ENCODE measurements at places on chromosomes 2 and 18.

GRCh38 chr2:229882583-229882982 lies 39.2 kb downstream of the TRIP12 start:
- DNase-seq = no peak

DNA sequence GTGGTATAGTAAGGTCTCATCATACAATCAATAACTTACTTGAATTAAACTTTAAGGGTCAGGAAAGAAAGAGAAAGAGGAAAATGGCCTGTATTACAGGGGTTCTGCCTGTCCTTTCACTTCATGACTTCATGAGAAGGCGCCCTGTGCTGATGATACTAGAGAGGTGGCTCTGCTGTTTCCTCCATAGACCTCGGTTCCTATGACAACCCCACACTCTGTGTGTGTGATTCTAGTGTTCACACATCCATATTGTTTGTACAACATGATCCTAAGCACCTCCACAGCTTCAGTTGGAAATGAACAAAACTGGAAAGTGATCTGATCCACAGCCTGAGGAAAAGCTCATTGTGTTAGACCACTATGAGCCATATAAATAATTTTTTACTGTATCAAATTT lies 7.0 kb upstream of the REEP1 start:
- DNase-seq = no peak

DNA sequence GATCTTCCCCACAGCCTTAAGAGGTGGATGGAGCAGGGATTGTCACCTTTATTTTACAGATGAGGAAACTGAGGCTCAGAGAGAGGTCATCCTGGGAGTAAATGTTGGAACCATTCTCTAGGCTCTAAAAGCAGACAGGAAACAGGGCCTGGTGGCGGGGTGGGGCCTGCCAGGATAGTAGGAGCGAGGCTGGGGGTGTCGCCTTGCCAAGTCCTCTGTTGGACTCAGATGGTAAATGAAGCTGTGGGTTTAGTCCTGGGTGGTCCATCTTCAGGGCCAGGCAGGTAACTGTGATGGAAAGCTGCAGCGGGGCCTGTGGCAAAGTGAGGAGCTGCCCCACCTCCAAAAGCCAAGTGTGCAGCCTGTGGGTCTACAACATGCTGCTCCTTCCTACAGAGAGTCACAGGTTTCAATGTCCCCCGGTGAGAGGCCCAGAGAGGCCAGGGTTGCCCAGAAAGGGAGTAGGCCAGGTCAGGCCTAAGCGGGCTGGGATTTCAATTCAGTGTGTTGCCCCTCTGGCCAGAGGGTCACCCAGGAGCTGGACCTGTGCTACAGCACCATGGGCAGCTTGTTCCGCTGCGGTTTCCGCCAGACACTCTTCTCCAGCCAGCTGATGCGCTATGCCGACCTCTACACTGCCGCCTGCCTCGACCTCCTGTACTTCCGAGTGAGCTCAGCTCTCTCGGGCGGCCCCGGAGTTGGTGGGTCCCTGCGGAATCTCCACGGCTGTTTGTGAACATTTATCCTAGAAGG lies 6.6 kb downstream of the NT5DC4 start:
- DNase-seq = no peak

GRCh38 chr18:52822160-52822559 lies 482.2 kb downstream of the DCC start:
- no peak for DNase-seq

DNA sequence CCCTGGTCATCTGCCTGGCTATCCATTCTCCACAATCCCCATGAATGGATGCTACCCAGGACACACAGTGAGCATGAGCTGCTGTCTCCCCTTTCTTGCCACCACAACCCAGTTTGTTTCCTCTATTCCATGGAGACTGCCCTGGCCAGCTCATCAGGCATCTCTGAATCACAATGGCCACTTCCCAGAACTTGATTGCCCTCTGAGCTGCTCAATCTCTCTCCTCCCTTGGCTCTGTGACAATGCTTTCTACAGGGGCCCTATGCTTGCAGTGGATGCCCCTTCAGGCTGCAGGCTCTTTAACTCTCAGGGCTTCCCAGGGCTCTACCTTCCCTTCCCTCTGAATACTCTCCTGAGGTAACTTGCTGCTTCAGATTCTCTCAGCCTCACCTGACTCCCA lies 14.4 kb upstream of the SLC4A5 start:
- no peak for DNase-seq

DNA sequence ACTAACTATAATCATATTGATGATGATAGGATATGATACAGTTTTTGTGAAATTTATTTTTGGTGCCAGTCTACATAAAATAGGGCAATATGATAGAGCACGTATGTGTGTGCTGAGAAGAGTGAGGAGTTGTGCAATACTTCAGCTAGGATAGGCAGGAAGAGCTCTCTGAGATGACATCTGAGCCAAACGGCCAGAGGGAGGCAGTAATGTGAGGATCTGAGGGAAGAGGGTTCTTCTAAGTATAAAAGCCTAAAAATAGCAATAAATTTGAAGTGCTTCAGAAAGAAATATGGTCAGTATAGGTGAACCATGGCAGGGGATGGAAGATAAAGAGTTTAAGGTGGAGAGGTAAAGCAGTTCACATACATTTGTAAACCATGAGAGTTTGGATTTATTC lies 102.5 kb downstream of the OLA1 start:
- no peak for DNase-seq

GRCh38 chr2:65545837-65546805 lies 113.7 kb upstream of the SPRED2 start:
- no peak for DNase-seq

DNA sequence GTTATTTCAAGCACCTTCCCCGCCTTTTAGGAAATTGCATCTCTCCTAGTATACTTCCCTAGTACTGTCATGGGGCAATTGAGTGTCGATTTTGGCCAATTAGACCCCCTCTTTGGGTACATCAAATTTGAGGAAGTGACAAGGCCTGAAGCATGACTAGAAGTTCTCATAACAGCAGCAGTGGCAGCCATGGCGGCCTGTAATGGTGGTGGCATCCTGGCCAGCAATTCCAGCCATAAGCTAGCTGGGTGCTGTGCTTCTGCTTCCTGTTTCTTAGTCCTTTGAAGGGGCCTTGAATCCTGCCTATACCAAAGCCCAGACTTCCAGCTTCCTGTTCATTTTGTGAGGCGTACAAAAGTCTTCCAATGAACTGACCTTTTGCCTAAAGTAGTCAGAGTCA lies 523.1 kb downstream of the PLCL1 start:
- no peak for DNase-seq

DNA sequence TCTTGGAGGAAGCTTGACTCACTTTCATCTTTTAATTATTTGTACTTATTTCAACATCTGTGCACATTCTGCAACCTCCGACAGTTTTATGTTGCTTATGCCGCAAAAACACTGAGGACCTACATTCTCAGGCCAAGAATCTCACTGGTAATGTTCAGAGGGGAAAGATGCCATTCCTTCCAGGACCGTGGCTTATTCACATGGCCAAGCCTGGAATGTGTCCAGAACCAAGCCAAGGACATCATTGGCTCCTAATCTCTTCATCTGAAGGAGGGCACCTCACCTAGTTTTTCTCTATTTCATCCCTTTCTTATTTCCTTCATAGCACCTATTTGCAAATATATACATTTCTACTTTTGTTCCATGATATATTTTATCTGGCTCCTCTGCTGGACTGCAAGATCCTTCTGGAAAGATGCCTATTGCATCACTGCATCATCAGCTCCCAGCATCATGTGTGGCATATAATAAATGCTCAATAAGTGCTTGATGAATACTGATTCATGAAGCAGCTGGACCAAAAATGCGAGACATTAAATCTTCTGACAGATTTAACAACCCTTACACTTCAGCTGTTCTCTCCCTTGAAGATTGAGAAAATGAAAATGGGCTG lies 377.1 kb downstream of the TNS1 start:
- DNase-seq = no peak

DNA sequence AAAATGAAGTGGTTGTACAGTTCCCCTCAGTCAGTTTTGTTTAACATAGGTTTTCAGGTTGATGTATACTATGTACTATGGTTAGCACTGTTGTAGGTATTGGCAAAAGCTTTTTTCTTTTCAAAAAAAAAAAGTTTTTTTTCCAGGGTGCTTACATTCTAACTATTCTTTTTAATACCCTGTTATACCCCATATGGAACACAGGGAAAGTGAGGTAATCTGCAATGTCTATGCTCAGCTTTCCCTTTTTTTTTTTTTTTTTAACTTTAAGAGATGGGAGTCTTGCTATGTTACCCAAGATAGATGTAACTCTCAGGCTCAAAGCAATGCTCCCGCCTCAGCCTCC lies 590 bp upstream of the CCDC138 start:
- no peak for DNase-seq

DNA sequence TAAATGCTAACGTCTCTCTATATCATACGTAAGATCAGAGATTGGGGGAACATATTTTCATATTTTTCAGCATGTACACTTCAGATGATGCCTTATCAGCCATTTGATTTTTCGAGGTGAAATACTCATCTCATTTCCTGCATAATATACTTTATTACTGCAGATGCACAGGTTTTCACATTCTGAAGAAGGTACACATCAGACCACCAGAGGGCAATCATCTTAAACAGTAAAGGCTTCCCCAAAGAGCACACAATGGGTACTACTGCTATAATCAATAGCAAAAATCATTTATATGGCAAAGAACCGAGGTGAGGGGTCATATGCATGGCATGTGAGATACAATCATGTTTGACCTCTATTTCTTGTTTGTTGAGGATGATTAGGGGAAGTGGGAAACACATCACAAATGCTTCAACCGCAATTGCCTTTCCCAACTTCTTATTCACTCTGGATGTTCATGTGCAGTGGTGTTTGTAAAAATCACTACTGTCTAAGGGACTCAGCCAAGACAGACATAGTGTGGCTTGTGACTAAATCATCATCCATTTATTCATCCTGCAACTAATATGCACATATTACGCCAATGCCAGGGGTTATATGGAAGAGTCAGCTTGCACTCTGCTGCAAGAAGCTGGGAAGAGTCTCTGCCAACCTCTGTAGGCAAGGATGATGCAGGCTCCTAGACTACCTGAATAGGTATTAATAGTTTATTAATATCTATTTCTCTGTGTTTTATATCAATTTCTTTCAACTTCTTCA lies 118.7 kb downstream of the EPB41L3 start:
- DNase-seq = no peak

DNA sequence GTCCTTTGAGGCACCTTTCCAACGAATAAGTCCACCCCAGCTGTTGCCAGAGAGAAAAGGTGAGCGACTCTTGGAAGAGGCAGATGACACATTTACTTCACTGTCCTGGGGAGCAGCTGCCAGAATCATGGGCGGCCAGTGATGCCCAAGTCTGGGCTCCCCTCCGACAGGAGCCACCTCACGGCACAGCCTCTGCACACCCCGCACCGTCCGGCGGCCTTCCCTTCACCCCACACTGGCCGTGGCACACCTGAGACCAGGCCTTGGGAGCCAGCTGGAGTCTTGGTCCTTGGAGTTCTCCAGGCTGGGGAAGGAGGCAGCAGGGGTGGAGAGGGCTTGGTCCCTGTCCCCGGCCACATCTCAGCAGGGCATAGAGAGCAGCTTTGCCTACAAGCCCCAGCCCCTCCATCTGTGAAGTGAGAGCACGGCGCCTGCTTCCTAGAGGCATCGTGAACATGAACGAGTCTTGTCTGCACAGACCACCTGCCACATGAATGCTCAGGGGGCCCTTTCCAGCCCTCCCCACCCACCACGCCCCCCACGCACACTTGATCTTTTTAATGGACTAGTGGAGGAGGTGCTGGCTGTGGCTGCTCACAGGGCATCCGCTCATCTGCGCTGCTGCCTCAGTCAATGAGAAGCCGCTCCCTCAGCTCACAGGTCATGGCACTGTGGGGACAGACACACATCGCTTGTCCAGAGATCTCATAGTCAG lies 400.2 kb upstream of the MYT1L start:
- no peak for DNase-seq

DNA sequence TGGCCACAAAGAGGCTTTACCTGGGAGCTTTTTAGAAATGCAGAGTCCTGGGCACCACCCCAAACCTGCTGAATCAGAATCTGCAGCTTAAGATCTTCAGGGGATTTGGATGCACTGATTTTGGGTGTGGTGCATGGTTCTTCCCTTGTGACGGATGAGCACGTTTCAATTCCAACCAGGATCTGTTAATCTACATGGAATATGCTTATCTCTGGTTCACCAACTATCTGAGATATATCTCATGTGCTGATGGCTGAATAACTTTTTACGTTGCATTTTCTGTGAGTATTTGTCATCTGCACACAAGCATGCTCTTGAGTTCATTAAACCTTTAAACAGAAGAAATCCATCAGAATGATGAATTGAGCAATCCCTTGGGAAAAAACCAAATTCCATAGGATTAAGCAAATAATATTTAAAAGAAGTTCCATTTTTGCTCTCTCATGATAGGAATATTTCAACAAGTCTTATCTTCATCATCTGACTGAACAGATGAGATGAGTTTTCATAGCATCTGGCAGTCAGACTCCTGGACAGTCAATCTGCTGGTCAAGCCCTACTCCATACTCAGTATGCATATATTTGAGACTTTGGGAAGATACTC lies 120.6 kb downstream of the PLB1 start:
- no peak for DNase-seq

DNA sequence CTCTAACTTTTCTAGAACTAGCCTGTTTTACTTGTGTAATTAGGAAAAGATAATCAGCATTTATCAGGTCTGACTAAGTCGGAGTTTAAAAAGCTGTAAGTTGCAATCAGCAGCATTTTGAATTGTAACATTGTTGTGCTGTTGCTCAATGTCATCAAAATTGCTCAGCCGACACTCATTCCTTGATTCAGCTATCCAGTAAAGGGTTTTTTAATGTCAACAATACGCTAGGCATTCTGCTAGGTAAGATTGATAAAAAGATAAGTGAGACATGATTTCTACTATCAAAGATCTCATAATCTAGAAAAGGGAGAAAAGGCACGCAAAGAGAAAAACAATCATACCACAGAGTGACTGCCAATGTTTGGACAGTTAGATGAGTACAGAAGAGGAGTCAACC lies 327.1 kb upstream of the CDH2 start:
- DNase-seq = no peak

- DNase-seq = no peak
Measured at GRCh38 chr2:80322311-80322920, 17.9 kb upstream of the LRRTM1 start.

DNA sequence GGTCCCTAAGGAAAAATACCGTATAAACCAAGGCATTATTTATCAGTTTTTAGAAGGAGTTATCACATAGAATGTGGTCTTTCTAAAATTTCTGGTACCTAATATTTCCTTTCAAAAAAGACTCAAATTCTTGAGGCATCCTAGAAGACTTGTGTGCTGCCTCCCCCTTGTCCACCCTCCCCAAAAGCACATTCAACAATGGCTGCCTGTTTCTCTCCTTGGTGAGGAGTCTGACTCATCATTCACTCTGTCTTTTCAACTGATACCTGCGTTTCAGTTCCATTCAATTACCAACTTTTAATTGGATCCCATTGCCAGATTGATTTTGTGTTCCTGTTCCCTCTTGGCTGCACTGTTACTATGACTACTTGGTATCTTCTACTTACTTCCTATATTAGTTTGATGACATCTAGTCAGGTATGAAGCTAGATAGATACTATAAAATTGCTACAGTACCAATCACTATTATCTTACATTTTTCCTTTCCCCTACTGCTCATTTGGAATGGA lies 72.9 kb downstream of the XRCC5 start:
- DNase-seq = no peak
